CD4-positive, CD25-positive, alpha-beta regulatory T cell (primary cell): ENCODE measurements at places on chromosomes 16 and 17. TPM values are rescaled to one million over a fixed set of nuclear protein-coding genes. Genes with fewer than 3 reads are reported as not detected.

Gene HEATR9
- total RNA-seq = not detected

Gene SHISA9
- total RNA-seq = not detected

Gene CTRB1
- total RNA-seq = not detected

Gene CD300LF
- total RNA-seq = 0.52 TPM

GRCh38 chr16:27284865-27285675, 16.5 kb upstream of the NSMCE1 start:
- no peak overlapping the region for H3K4me3 ChIP-seq
- peaks cover 4% of the 10 kb centered on the region for H3K4me1 ChIP-seq

- H3K4me1 ChIP-seq = no peaks in the 10 kb centered on the region
- DNase-seq = no peak
- no peak overlapping the region for H3K27ac ChIP-seq
- H3K27me3 ChIP-seq = no peaks in the 10 kb centered on the region
- H3K36me3 ChIP-seq = no peaks in the 10 kb centered on the region
These were observed 11.5 kb downstream of the RPGRIP1L start for GRCh38 chr16:53692146-53692545.

- no peak for DNase-seq
- no peak overlapping the region for H3K27ac ChIP-seq
- H3K4me3 ChIP-seq = no peak overlapping the region
- H3K27me3 ChIP-seq = no peaks in the 10 kb centered on the region
These were observed 41.1 kb upstream of the SLC5A10 start for GRCh38 chr17:18910881-18911280.

DNA sequence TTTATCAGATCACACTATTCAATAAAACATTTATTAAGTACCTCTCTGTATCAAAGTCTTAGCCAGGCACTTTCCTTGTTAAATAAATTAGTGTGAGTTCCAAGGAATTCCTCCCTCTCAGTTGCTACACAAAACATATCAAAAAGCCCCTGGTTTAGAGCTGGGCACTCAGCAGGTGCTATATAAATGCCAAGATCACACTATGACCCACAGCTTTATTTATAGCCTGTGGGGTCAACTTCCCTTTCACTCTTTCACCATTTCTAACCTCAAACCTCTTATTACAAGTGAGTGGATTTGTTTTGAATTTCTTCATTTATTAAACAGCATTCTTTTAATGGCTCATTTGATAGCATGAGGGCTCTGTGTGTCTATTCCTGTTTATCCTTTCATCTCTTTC, 112.6 kb upstream of the MPHOSPH6 start:
- no peaks in the 10 kb centered on the region for H3K4me1 ChIP-seq
- peaks cover 1% of the 10 kb centered on the region for H3K27me3 ChIP-seq
- H3K27ac ChIP-seq = no peak overlapping the region
- no peak overlapping the region for H3K4me3 ChIP-seq
- no peaks in the 10 kb centered on the region for H3K36me3 ChIP-seq
- no peak for DNase-seq

DNA sequence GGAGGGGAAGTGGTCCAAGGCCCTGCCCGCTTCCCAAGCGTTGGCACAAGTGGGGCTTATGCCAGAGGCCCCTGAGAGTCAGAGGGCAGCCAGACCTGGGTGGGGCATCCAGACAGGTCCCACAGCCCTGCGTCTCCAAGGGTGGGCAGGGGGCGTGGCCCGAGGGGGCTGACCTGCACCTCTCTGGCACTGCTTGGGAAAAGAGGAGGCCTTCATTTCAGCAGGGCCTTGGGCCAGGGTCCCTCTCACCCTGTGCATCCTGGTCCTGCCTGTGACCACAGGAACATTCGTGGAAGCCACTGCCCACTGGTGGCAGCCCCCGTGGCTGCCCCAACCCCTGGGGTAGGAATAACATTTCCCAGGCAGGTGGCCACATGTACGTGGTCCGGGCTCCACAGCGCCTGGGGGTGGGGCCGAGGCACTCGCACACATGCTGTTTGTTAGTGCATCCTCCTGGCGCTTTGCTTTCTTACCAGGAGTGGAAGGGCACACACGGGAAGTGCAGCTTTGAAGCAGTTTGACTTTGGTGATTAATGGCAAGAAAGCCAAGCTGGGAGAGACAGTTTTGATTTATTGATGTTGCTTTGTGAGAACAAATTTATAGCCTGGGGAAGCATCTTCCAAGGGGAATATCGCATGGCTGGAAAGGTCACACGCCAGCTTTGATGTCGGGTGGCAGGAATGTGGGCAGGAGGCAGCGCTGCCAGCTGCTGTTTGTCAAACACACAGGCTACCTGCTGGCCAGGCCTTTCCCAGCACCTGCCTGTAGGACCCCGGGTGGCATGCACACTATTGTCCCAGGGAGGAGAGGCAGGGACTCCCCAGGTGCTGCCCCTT, 4.3 kb downstream of the CENPX start:
- no peaks in the 10 kb centered on the region for H3K27me3 ChIP-seq
- H3K4me1 ChIP-seq = peaks cover 17% of the 10 kb centered on the region
- no peaks in the 10 kb centered on the region for H3K36me3 ChIP-seq
- H3K4me3 ChIP-seq = no peak overlapping the region

DNA sequence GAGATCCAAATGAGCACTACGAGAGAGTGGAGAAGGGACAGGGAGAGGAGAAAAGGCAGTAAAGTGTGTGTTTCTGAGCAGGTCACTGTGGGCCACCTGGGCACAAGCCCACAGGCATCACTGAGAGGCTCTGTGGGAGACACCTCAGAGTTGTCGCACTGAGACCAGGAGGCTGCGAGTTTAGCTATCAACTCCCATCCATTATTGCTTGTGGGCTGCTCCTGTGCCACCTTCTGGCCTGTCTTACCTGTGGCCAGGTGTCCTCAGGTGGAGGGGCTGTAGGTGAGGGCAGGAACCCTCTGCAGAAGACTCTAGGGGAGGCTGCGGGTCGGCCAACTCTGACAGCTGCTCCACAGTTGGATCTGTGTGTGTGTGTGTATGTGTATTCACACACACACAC, 2.5 kb upstream of the PRR29 start:
- H3K4me3 ChIP-seq = no peak overlapping the region
- peaks cover 41% of the 10 kb centered on the region for H3K4me1 ChIP-seq
- no peaks in the 10 kb centered on the region for H3K27me3 ChIP-seq
- DNase-seq = no peak
- no peaks in the 10 kb centered on the region for H3K36me3 ChIP-seq

DNA sequence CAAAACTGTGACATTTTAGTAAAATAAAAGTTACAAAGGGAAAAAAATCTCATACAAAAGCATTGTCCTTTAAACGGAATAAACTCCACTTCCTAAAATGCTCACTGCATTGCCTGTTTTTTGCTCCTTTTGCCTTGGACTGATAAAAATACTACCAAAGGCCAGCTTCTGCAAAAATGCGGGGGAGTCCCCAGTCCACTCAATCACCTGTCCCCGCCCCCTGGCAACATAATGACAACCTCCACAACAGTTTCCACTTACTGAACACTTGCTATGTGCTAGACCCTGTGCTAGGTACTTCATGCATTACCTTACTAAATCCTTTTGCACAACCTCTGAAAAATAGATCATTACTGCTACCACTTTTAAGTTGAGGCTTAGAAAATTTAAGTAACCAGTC, 172.7 kb upstream of the CCL2 start:
- no peak for DNase-seq
- H3K36me3 ChIP-seq = no peaks in the 10 kb centered on the region
- no peak overlapping the region for H3K4me3 ChIP-seq
- peaks cover 1% of the 10 kb centered on the region for H3K27me3 ChIP-seq

DNA sequence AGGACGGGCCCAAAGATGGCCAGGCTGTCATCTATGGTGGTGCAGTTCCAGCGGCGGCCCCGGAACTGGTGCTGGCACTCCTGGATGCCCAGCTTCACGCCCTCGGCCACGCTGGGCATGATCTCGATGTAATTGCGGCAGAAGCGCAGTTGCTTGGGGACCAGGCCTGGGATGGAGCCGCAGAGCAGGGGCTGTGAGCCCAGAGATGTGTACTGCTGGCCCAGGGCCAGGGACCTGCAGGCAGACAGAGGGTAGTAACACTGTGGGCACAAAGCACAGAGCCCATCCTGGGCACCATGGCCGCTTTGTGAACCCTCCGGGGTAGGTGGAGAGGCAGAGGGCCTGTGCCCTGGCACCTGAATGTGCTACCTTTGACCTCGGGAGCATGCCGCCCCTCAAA, 44.8 kb downstream of the WNT3 start:
- DNase-seq = no peak
- no peak overlapping the region for H3K27ac ChIP-seq
- no peak overlapping the region for H3K4me3 ChIP-seq
- peaks cover 10% of the 10 kb centered on the region for H3K27me3 ChIP-seq

DNA sequence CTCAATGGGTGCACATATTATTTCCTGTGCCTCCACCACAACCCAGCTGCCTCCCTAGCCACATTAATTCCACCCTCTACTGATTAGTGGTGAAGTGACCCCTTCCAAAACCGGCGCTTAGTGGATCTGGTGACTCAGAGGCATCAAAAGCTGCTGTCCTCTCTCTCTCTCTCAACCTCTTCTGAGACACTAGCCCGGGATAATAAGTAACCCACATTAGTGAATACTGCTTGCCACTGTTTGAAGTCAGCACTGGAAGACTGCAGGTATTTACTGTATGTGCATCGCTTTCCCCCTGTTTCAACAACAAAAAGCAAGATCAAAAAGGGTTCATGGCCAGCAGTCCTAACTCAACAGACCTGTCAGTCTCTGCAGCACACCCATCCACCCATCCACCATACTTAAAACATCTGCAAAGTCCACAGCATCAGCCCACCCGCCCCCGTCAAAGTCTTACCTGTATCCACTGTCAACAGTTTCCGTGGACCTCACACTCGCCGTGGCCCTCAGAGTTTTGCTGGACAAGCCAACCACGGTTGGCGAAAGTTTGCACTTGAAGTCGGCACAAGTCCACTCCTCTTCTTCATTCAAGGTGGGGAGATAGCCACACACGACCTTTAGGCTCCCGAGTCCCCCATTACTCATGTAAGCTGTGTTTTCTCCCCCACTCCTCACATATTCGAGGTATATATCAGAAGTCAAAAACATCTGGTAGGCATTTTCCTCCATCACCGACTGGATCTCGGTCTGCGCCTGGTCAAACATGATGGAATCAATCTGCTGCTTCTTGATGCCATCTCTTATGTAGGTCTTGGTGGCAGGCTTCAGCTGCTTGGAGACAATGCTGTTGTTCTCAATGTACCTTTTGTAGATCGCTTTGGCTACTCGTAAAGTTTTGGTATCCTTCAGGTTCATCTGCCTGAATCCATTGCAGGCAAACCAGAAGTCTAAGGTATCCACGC, 3.8 kb downstream of the AXIN2 start:
- DNase-seq = no peak
- H3K36me3 ChIP-seq = no peaks in the 10 kb centered on the region
- peaks cover 4% of the 10 kb centered on the region for H3K27me3 ChIP-seq

- H3K4me1 ChIP-seq = peaks cover 42% of the 10 kb centered on the region
- H3K27ac ChIP-seq = no peak overlapping the region
- DNase-seq = no peak
- H3K27me3 ChIP-seq = no peaks in the 10 kb centered on the region
- no peaks in the 10 kb centered on the region for H3K36me3 ChIP-seq
These were observed 358 bp downstream of the CHRNE start for GRCh38 chr17:4902540-4902939.
